Mesenteric fat pad (tissue), 1 donor: ENCODE measurements at places on chromosomes 13 and 19. TPM values are rescaled to one million over a fixed set of nuclear protein-coding genes. Genes with fewer than 3 reads are reported as not detected.

Gene DIAPH3
- 0.26 TPM for total RNA-seq

Gene PRSS57
- total RNA-seq = not detected

Gene VSIG10L
- 2.4 TPM for total RNA-seq

Gene CLDND2
- 4.4 TPM for total RNA-seq

Gene PEAK3
- 2.6 TPM for total RNA-seq

Gene APOC4
- not detected for total RNA-seq

Gene CARD8
- 57.6 TPM for total RNA-seq

Gene EXOC3L2
- total RNA-seq = 4.8 TPM

GRCh38 chr19:21705393-21705792 is 62.0 kb downstream of the ZNF100 start:
- no peak for DNase-seq

DNA sequence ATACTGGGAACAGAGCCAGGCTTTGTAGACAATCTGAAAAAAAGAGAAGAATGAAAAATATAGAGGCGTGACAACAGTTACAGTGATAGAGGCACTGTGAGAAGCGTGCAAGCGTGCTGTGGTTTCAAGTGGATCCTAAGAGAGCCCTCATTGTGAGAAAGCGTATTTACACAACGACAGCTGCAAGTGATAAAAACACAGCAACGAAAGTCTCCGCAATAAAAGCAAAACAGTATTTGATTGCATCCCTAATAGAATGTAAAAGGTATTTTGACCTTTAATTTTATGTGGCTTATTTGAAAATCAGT is 642.7 kb upstream of the ARGLU1 start:
- DNase-seq = no peak

DNA sequence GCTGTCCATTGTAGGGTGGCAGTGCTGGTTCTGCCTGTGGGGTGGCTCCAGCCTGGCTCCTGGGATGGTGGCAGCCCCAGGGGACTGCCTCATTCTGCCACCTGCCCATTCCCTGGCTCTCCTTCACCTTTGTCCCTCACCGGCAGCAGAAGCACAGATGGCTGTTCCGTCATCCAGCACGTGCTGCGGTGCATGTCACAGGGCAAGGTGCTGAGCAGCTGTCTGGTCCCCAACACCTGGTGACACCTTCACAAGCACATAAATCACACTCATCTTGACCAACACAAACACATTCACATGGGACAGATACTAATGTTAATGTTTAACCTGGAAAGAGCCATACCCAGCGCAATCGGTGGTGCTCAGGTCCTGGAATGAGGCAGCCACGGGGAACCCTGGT is 126.8 kb downstream of the UQCRFS1 start:
- no peak for DNase-seq

GRCh38 chr13:95647321-95647720 is 2.8 kb upstream of the DZIP1 start:
- no peak for DNase-seq

DNA sequence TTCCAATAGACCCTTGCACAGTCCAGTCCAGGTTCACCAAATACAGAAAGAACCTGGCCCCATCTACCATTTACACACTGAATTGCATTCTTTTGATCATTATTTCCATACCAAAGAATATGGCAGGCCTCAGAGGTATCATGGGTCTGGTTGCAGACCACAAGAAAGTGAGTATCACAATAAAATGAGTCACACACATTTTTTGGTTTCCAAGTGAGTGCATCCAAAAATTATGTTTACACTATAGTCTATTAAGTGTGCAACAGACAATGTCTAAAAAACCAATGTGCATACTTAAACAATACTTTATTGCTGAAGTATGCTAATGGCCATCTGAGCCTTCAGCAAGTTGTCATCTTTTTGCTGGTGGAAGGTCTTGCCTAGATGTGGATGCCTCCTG is 105.3 kb downstream of the SPACA7 start:
- no peak for DNase-seq

GRCh38 chr19:45306518-45307027 is 16.1 kb downstream of the CKM start:
- DNase-seq = no peak

DNA sequence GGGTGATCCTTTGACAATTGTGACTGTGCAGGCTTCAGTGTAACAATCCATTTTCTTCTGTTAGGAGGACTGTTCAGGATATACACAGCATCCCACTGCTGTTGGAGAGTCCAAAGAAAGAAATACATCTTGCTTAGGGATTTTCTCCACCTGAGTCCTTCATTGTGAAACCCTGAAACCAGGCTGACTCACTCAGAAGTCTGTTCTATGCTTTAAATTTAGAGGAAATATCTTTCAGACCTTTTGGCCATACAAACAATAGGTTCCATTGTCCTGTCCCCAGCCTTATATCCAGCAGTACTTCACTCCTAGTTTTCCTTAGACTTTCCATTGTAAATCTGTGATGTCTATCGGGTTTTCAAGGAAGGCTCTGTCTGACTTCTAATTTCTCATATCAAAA is 379.1 kb downstream of the SUCLA2 start:
- no peak for DNase-seq

DNA sequence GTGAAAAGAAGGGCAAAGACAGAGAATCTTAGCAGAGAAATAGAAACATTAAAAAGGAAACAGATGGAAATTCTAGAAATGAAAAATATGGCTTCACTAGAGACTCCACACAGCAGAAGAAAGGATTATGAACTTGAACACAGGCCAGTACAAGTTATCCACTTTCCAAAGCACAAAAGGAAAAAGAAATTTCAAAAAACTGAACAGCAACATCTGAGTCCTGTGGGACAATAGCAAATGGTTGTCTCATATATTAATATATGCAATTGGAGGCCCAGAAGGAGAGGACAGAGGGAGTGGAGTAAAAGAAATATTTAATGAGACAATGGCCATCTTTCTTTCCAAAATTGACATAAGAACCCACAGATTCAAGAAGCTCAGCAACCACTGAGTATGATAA is 141.7 kb upstream of the GJB6 start:
- DNase-seq = no peak

DNA sequence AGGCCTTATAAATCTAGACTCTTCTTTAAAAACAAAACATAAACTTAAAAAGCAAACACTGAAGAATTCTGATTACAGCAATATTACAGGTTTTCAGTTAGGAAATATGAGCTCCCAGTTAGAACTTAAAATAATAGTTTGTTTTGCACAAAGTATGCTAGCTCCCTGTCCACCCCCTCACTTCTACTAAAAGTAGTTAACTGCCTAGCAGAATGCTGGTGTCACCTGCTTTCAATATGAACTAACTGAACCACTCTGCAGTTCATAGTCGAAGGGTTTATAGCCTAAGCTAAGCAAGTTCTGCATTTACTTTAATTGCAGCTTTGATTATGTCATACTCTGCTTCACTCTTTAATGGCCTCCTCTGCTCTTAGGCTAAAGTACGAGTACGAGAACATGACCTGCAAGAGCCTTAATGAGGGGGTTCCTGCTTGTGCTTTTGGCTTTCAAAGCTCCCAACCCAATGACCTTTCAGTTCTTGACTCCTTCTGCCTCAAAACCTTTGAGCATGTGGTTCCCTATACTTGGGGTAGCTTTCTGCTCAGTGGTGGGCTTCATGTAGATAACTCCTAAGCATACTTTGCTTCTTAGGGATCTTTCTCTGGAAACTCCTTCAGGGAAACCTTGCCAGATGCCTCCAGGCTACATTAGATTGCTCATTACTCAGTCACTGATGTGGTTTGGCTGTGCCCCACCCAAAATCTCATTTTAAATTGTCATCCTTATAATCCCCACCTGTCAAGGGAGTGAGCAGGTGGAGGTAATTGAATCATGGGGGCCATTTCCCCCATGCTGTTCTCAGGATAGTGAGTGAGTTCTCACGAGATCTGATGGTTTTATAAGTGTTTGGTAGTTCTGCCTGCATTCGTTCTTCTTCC is 278.9 kb upstream of the ARGLU1 start:
- DNase-seq = no peak

DNA sequence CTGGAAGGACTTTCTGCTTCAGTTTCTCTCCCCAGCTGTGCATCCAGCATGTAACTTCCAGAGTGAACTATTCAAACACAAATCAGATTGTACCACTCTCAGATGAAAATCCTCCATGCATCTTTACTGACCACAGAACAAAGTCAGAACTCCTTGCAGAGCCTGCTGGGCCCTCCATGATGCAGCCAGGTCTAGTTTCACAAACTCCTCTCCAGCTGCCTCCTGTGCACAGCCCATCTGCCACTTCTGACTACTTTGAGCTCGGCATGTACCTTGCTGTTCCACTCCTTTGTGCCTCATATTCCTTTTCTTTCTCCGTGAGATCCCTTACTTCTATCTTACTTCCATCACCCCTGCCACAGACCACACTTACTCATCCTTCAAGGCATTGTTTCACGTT is 31.4 kb downstream of the NALCN start:
- DNase-seq = no peak

DNA sequence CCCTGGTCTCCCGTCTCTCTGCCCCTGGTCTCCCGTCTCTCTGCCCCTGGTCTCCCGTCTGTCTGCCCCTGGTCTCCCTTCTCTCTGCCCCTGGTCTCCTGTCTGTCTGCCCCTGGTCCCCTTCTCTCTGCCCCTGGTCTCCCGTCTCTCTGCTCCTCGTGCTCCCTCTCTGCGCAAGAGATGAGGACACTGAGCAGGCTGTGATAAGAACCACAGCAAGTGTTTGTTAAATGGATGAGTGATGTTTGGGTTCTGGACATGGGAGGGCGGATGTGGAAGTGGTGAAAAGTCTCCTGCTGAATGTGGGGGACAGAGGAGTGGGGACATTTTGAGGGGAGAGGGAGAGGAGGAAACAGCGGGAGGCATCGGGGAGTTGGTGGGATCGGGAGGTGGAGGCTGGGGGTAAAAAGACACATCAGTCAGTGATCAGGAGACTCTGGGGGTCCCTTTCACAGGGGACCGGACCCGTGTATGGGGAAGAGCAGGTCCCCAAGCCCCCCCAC is 8.0 kb downstream of the NPAS1 start:
- DNase-seq = no peak

DNA sequence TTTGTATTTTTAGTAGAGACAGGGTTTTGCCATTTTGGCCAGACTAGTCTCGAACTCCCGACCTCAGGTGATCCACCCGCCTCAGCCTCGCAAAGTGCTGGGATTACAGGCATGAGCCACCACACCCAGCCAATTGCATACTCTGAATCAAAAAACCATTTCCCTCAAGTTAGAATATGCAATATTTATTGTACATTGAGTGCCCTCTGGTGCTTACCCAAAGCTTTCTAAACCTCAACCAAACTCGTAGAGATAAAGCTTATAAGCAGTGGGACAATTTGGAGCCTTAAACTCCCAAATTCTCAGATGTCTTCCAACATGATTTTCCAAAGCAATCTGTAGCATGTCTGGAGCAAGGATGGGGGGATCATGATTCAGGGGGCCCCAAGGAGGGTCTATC is 22.4 kb downstream of the RFXAP start:
- DNase-seq = no peak

DNA sequence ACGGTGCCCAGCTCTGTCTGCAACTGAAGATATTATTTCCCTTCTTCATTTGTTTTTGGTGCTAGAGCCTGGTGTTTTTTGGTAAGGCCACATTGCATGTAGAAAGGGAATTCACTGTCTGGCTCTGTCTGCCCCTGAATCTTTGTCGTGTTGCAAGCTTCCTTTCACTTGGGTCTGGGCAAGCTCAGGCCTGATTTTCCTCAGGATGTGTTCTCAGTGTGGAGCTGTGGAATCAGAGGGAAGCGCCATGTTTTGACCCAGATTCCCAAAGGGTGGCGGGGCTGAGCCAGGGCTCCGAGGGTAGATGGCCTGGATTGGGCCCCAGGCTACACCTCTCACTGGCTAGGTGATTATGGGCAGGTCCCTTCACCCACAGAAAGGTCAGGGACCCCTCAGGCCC is 8.6 kb downstream of the PRKCSH start:
- no peak for DNase-seq

GRCh38 chr13:63774133-63774532 is 2358.5 kb upstream of the PCDH20 start:
- no peak for DNase-seq

GRCh38 chr13:24564881-24565280 is 52.3 kb upstream of the PARP4 start:
- no peak for DNase-seq
